Effector memory CD8-positive, alpha-beta T cell (primary cell): ENCODE measurements at places on chromosomes 7 and 10.
A peak's percentile ranks its signal among the peaks of the same experiment; 100 is the strongest.

DNA sequence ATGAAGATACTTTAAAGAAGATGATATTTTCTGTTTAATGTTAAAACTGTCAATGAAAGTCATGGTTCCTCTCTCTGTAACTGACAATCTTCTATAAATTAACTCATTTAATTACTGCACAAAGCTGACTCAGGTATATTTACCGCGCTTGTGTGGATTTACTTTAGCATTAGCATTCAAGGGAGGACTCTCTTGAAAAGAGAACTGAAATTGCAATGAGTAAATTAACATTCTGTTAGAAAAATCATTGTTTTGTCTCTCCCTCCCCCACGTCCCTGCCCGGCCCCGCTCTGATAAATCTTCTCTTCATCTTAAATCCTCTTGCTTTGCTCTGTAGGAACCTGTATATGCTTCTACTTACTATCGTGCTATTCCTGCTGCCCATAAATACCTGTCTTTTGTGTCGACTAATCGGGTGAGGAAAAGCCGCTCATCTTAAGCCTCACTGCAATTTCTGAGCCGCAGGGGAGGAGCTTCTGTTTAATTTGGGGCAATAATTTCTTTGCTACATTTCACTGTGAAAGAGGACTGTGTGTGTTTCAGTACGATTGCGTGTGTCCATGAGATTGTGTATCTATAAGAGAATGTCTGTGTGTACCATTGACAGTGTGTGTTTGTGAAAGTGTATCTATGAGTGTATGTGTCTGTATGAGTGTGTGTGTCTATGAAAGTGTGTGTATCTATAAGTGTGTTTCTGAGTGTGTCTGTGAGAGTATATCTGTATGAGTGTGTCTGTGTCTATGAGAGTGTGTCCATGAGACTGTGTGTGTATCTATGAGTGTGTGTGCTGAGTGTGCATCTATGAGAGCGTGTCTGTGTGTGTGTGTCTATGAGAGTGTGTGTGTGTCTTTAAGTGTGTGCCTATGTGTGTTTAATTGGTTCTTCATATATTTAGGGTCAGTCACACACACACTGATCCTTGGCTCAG is 46.5 kb upstream of the LYZL2 start:
- DNase-seq = no peak

- no peak for DNase-seq
Observed at GRCh38 chr7:102050864-102051460, 233.5 kb downstream of the CUX1 start.

- DNase-seq = no peak
Observed at GRCh38 chr7:30023524-30023923, 3.0 kb downstream of the FKBP14 start.

- no peak for DNase-seq
Observed at GRCh38 chr7:80785961-80786536, 132.8 kb downstream of the SEMA3C start.

DNA sequence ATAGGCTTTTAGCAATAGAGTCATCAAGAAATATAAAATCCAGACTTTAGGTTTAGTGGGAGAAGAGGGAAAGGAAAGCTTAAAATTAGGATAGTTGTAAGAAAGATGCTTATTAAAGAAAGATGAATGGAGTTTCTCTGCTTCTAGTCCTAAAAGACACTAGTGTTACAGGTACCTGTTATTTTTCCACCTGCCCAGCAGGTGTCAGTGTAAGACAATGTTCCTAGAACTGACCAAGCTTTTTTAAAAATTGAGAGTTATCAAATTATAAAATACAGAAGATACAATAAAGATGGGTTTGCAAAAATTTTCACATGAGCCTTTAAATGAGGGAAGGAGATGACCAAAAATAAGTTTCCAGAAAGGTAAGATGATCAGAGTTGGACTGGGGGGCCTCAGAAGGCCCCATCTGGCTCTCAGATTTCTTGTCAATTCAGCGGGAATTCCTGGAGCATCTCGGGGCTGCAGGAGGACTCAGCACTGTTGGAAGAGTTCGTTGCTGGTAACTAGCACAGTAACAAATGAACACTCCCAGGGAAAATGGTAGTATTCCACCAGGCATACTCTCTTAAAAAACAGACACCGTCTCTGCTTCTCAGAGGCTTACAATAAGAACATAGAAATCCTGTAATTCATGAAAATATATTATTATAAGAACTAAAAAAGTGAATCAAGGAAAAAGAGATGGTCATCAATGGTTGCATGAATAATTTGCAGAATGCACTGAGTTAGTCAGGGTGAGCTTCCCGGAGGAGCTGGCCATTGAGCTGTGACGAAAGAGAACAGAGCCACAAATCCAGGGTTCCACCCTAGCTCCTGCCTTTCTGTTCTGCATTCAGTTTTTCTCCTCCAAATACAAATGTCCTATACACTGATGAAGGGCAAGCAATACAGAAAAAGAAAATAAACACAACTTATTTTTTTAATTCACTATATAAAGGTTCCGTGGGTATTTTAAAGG is 71.8 kb upstream of the PIK3CG start:
- DNase-seq = peak; percentile 45

GRCh38 chr10:3774018-3774813 is 10.8 kb downstream of the KLF6 start:
- no peak for DNase-seq

DNA sequence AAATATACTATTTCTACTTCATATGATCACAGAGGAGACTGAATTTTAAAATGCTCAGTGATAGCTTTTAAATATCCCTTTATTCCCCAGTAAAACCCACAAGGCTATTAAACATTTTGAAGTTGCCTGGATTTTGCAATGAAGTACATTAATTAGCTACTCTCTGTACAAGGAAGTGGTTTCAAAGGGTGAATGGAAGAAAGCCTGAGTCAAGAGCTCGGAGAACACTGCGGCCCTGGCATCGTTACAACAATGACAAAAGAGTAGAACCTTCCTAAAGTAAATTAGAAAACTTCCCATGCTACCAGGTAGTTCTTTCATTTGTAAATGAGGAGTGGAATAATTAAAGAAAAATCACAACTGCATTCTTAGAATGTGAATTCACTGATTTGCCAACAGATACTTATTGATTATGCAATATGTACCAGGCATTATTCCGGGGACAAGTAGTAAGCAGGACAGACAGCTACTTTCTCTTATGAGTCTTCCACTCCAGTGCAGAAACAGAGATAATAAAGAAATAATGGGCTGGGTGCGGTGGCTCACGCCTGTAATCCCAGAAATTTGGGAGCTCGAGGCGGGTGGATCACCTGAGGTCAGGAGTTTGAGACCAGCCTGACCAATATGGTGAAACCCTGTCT is 63.0 kb downstream of the ZNF22 start:
- DNase-seq = no peak

DNA sequence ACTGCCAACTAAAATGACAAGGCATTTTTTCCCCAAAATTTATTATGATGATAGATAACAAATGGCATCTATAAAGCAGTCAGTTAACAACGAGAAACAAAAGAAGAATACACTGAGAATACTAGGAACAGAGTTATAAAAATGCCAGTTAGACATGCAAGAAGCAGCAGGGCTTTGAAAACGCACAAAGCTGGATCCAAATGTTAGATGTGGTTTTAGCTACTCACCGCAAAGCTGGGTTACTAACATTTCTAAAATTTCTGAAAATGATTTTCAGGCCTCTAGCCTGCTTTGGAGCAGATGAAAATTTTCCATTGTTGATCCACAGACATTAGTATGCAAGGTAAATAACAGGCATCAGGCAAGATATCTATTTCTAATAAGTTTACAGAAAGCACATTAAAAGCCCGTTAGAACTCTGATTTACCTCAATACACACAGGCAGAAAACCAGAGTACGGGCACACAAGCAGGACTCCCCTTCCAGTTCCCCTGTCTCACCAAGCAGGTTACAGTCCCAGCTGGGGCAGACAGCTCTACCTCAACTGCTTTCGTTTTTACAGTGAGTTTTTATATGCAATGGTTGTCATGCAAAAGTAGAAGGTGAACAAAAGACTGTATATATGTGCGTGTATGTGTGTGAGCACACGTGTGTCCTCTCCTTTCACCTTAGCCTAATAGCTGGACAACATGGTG is 37.9 kb downstream of the GLI3 start:
- DNase-seq = no peak

DNA sequence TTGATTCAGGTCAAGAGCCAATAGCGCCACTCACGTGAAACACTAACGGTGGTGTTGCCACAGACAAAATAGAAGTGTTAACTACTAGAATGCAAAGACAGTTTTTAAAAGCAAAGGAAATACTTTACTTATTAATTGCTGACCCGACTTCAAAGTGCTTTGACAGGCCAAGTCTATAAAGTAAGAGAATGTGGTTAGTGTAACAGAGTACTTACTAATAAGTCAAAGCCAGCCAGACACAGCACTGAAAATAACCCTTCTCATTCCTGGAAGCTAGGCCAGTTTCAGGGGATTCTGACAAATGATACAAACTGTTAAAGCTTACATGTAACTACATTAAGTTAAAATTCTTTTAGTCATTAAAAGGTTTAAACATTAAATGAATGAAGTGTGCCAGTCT is 50.3 kb downstream of the ENO4 start:
- DNase-seq = no peak

- DNase-seq = no peak
Observed at GRCh38 chr7:129772646-129773280, 161.2 kb downstream of the NRF1 start.

- no peak for DNase-seq
Observed at GRCh38 chr10:9957351-9957750, 1060.3 kb upstream of the CELF2 start.

- no peak for DNase-seq
Observed at GRCh38 chr7:37341033-37341630, 107.5 kb downstream of the ELMO1 start.

- no peak for DNase-seq
Observed at GRCh38 chr7:43636093-43636492, 53.2 kb downstream of the STK17A start.

GRCh38 chr10:8254350-8254749 is 199.9 kb downstream of the GATA3 start:
- no peak for DNase-seq

- no peak for DNase-seq
Observed at GRCh38 chr10:927131-927530, 4.4 kb downstream of the LARP4B start.

GRCh38 chr10:31020209-31020608 is 11.5 kb downstream of the ZNF438 start:
- DNase-seq = no peak

DNA sequence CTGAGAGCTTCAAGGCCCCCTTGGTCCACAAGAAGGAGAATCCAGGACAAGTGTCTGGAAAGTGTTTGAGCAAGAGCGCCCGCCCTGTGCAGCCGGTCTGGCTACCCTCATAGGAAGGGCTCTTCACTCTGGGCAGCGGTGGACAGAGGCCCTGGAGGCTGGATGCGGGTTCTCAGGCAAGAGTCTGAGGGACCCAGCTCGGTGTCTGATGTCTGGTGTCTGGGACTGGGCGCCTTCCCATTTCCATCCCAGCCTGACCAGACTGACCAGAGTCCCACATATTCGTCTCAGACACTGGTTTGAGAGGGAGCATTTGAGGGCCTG is 59.8 kb downstream of the HK1 start:
- DNase-seq = no peak

DNA sequence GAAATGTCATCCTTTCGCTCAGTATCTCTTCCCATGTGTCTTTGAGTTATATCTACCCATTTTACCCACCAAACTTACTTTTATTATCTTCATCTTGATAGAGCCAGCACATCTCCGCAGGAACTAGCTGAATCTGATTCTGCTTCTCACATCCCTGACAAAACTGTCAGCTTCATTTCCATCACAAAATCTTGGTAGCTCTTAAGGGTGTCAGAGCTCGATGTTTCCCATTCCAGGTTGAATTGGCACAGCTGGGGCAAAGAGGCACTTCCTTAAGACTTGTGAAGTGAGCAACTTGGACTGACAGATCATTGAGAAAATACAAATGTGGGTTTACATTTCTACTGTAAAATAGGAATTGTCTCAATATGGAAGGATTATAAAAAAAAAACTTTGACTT is 434.5 kb downstream of the SUGCT start:
- DNase-seq = no peak

DNA sequence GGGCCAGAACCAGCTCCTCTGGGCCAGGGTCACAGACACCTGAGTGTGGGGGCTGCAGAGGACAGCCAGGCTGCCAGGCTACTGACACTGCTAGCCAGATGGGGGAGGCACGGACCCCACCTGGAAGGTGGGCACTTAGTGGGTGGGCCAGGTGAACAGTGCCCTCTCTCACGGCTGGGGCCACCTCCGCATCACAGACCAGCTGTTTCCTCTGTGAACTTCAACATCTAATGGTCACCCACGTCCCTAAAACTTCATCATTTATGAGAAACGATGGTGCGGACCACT is 80.4 kb downstream of the MKI67 start:
- DNase-seq = no peak

DNA sequence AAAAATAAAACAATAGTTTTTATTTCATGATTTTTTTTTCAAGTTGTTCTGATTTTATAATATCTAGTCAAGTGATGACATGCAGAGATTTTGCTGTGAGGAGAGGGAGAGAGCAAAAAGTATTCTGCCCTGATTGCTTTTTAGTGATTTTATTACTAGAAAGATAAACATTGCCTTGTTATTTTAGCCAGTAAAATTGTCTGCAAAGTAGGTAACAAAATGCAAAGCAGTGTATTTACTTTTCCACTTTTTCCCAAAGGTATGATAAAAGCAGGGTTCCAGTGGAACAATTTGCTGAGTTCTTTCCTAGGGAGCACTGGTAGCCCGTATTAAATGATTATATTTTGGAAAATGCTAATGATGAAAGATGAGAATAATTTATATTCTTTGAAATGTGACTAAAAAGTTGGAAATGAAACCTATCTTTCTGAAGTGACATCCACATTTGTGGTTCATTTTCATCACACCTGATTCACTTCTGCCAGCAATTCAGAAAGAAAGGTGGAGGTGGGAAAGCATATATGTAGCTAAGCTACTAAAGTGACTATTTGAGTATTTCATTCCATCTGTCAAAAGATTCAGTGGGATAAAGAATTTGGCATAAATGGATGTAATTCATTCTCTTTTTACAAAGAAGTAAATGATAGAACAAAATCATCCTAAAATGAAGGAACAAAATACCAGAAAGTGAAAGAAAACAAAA is 300.3 kb downstream of the ADK start:
- no peak for DNase-seq

DNA sequence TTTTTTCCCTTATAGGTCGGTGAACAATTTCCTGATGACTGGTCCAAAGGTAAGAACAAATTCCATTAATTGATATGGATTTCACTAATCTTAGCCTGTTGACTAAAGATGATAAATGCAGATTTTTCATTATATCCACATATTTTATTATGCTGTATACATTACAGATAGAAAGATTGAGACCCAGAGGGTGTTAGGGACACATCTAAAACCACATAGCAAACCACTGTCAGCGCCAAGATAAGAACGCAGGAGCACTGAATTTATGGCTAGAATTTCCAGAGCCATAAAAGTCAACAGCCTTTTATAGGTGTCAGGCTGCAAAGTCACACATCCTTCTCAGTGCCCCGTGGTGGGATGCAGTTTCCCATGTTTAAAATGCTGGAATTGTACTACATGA is 16.2 kb downstream of the WNT8B start:
- DNase-seq = no peak

GRCh38 chr10:43870968-43871439 is 222.3 kb upstream of the ZNF32 start:
- DNase-seq = no peak
